ENCODE measurements at places on chromosomes 12 and 14.

DNA sequence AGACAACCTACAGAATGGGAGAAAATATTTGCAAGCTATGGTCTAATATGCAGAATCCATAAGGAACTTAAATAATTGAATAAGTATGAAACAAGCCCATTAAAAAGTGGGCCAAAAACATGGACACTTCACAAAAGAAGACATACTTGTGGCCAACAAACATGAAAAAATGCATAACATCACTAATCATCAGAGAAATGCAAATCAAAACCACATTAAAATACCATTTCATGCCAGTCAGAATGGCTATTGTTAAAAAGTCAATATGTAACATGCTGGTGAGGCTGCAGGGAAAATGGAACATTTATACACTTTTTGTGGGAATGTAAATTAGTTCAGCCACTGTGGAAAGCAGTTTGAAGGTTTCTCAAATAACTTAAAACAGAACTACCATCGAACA is 945.4 kb upstream of the FLRT2 start:
- no peak for DNase-seq

- no peak for DNase-seq
Measured at GRCh38 chr14:101857226-101857625, 95.7 kb downstream of the PPP2R5C start.

DNA sequence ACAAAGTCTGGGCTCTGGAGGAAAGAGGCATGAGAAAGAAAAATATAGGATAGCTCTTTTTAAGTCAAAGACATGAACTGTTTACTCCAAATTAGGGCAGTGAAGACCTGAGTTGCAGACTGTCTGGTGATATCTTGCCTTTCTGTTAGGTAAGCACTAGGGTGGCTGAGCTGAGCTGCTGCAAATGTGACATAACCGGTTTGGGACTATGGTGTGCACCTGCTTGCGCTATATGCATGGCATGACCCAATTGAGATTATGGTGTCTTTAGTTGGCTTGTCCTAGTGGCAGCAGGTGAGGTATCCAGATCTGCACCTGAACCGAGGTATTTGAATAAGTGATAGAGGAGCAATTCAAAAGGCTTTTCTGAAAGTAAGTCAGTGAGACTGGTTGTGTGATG is 345.6 kb downstream of the APAF1 start:
- DNase-seq, result no peak

GRCh38 chr12:129208566-129208965 is 355.3 kb downstream of the GLT1D1 start:
- no peak for DNase-seq

DNA sequence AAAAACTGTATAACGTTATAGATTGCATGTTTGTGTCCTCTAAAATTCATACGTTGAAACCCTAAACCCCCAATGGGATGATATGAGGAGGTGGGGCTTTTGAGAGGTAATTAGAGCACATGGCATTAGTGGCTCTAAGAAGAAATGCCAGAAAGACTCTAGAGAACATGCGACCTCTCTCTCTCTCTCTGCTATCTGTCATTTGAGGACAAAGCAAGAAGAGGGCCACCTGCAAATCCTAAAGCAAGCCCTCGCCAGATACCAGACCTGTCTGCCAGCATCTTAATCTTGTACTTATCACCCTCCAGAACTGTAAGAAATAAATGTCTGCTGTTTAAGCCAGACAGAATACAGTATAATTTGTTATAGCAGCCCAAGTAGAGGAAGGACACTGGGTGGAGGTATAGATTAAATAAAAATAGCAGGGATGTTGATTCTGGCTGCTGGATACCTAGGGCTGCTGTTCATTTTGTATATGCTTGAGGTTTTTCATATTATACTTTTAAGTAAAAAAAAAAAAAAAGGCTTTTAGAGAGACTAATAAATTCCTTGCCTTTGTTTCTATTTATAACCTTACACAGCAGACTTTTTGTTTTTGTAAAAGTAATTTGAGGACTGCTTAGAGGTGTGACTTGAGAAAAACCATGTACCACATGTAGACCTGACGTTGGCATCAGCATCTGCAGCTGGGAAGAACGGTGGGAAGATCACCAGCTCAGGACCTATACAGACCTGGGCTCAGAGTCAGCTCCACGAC is 26.9 kb downstream of the MOK start:
- DNase-seq, result no peak

- DNase-seq, result no peak
Measured at GRCh38 chr12:101775816-101776215, 36.6 kb upstream of the SYCP3 start.

GRCh38 chr14:77529213-77529612 is 30.6 kb upstream of the ISM2 start:
- no peak for DNase-seq

DNA sequence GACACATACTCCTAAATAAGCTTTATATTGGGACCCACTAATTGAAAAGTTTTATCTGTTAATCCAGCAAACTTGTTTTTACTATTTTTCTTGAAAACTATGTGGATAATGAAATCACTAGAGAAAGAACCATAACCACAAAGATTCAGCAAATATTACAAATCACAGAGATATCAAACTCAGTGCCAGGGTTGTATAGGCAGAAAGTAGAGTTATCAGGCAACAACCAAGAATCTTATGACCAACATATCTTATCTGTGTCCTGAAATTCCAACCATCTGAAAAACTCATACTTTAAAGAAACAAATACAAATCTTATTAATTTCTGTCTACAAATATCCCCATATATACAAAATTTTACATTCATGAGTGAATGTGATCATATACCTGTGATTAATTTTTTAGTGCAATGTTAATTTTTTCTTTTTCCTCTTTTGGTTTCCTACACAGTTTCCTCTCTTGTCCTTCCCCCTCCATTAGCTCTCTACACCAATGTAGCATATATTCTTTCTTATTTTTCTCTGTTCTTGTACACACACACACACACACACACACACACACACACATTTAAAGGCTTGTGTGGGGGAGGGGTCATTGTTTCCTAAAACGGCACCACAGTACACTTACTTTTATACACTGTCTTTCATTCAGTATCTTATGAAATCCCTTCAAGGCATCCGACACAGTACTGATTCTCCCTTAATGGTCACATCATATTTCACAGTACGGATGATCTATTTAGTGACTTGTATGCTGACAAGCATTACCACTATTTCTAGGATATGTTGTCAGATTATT is 18.6 kb downstream of the AMN1 start:
- no peak for DNase-seq

GRCh38 chr12:64666054-64666914 is 56.0 kb downstream of the RASSF3 start:
- no peak for DNase-seq

DNA sequence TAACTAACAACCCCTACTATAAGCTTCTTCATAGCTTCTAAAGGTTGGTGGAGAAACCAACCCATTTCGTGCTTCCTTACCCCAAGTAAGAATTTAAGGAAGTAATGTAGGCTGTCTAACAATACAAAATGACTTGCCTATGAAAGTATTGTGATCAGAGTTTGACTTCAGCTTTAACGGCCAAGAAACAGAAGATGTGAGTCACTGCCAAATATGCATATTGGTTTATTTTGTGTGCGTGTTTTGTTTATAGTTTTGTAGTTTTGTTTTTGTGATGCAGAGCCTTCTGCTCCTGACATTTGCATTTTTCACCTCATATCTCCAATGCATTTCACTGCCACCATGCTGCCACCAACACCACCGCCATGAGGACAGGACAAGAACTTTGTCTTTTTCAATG is 146.0 kb downstream of the FBXL14 start:
- no peak for DNase-seq

GRCh38 chr12:64944966-64945365 is 120.5 kb downstream of the TBC1D30 start:
- no peak for DNase-seq

GRCh38 chr12:21831791-21832344 is 57.4 kb upstream of the KCNJ8 start:
- DNase-seq, result no peak

DNA sequence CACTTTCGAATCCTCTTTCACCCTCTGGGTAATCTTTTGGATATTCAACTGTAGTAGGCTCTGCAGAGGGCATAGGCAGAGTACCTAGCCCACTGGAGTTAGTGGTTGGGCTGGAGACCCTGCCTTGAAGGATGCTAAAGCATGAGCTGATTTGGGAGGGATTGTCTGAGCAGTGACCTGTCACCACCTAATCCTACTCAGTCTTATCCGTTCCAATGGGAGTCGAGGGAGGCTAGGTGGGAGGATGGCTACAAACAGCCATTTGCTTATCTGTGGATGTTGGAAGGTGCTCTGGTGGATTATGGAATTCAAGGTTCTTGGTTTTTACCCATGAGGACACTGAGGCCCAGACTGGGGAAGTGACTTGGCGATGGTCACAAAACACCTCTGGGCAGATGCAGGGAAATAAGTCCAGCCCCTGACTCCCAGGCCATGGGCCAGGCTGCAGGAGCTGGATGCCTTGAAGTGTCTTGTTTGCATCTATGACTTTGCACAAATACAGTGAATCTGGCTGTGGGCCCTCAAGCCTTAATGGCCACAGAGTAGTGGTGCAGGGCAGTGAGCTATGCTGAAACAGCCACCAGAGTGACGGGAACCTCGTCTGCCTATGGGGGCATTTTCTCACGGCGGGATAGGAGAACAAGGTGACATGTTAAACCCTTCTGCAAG is 3.7 kb downstream of the KMT5A start:
- DNase-seq, result no peak

DNA sequence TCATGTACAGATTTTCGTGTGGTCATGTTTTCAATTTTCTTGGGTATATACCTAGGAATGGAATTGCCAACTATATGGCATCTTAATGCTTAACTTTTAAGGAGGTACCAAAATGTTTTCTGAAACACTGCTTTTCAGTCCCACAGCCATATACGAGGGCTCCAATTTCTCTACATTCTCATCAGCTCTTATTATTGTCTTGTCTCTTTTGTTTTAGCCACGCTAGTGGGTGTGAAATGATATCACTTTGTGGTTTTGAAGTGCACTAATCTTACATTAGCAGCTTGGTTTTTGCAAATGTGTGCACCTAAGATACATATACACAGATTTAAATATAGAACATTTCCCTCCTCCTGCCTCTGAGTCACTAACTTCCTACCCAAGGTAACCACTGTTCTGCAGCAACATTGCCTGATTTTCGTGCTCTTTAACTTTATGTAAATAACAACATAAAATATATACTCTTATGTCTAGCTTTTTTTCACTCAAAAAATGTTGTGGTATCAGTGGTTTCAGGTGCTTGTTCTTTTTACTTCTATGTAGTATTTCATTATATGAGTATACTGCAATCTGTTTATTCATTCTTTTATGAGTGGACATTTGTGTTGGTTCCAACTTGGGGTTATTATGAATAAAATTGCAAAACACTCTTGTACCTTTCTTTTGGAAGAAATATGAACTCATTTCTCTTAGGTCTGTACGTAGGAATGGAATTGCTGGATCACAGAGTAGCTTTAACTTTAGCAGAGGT is 73.1 kb downstream of the ZFP36L1 start:
- DNase-seq, result peak; percentile 37

DNA sequence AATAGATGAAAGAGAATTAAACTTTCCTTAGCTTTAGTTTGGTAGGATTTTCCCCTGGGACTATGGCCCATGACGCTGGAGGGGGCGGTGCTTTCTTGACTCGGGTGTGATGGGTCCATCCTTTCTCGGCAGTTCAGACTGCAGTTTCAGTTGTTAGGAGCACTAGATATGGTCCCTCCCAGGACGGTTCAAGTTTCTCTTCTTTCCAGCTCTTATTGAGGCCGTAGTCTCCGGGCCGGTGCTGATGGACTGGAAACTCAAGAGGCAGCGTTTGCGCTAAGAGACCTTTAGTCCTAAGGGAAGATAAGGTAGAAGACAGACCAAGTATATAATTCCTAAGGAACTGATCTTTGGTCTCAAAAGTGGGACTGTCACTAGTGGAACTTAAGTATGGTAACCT is 111.2 kb downstream of the RIN3 start:
- DNase-seq, result no peak

DNA sequence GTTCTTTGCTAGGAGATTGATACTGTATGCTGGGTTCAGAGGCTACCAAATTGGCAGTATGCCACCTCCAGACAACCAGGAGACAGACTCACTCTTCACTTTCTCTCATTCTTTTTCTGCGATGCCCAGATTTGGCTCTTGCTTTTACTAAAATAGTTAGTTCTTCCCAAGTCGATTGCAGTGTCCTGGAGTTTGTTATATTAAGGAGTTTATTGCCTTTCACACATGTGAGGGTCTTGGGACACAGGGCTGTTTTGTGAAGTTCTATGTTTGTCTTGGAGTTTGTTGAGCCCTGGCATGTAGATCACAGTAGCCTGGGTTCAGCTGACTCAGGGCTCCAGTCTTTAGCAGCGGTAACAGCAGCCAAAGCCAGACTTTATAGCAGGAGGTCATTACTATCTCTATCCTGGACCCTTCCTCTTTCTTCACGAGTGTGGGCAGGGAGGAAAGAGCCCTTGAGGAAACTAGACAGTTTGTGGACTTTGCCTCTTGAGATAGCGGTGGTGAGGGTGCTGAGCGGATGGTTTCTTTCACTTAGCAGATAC is 1.6 kb downstream of the MLEC start:
- no peak for DNase-seq

DNA sequence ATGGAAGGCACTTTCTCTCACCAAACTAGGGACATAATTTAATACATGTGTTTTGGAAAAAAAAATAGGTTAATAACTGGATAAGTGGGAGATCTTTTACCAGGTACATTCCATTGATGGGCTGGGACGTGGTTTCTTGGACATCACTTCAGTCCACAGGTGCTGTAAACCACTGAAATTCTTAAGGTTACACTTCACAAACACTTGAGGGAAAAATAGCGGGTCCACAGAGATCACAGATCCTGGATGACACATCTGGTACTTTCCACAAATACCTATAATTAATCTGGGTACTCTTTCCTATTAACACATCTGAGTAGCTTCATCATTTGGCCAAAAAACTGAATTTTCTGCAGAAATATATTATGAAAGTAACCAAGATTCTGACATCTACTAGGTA is 85.0 kb downstream of the POLR3B start:
- DNase-seq, result no peak

GRCh38 chr14:54444681-54445080 is 3.5 kb upstream of the CNIH1 start:
- DNase-seq, result no peak

DNA sequence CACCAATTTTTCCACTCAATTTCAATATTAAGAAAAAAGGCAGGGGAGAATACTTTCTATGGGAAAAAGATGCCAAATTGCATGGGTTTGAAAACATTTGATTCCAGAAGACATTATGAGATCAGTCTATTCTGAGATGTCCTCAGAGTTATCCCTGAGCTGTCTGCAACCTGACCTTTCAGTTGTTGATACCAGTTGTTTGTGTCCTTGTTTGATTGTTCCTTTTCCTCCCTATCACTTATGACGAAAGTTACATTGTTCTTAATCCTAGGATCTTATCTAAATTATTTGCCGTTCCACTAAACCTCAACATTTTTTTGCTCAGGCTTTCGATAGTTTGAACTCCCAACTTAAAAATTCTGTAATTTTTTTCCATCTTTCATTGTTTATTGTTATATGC is 336.3 kb upstream of the NOVA1 start:
- no peak for DNase-seq

- DNase-seq, result no peak
Measured at GRCh38 chr12:97134495-97134894, 227.4 kb downstream of the NEDD1 start.
